ENCODE measurements at places on chromosomes 4 and X.

- DNase-seq = no peak
Measured at GRCh38 chrX:77436271-77436670, 10.9 kb upstream of the FGF16 start.

DNA sequence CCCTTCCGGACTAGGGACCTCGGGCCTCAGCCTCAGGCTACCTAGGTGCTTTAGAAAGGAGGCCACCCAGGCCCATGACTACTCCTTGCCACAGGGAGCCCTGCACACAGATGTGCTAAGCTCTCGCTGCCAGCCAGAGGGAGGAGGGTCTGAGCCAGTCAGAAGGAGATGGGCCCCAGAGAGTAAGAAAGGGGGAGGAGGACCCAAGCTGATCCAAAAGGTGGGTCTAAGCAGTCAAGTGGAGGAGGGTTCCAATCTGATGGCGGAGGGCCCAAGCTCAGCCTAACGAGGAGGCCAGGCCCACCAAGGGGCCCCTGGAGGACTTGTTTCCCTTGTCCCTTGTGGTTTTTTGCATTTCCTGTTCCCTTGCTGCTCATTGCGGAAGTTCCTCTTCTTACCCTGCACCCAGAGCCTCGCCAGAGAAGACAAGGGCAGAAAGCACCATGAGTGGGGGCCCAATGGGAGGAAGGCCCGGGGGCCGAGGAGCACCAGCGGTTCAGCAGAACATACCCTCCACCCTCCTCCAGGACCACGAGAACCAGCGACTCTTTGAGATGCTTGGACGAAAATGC, at the start of gene WAS:
WAS (plus strand) TSS at position 389 of the 572 bp plus-strand sequence; CDS start at position 444, 55 bp downstream.
- DNase-seq = no peak

- DNase-seq = no peak
Measured at GRCh38 chr4:106985830-106986229, 50.3 kb downstream of the DKK2 start.

- no peak for DNase-seq
Measured at GRCh38 chrX:138057883-138058282, 492.0 kb downstream of the ZIC3 start.

All from GM04503 (cell line).